ENCODE measurements at places on chromosomes 6 and 20.

GRCh38 chr20:34639755-34640222 lies 37.1 kb downstream of the PIGU start:
- no peak for DNase-seq

DNA sequence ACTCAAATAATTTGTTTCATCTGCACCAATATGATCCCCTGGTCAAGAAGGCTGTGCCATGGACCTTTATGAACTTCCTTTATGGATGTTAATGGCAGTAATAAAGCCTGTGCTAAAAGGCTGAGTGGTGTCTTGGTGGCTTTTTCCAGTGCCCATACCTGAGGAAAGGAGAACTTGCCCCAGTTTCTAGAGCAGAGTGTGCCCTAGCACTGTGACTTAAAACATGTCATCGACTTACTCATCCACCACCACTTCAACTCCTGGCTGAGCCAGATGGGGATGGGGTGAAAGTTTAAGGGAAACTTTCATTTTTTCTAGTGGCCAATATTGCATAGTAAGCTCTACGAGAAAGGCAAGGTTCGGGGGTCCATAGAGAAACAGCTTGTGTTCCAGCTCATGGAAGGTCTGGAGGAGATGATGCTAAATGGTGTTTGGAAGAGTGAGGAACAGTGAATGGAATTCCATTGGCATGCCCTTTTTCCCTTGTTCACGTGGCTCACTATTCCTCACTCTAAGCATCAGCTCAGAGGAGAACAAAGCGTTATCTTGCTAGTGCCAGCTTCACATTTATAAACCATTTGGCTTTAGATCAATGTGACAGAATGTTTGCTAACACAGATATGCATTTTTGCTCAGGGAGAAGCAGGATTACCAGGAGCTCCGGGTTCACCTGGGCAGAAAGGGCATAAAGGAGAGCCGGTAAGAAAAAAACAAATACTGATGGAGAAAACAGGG lies 71.2 kb downstream of the COL19A1 start:
- no peak for DNase-seq

DNA sequence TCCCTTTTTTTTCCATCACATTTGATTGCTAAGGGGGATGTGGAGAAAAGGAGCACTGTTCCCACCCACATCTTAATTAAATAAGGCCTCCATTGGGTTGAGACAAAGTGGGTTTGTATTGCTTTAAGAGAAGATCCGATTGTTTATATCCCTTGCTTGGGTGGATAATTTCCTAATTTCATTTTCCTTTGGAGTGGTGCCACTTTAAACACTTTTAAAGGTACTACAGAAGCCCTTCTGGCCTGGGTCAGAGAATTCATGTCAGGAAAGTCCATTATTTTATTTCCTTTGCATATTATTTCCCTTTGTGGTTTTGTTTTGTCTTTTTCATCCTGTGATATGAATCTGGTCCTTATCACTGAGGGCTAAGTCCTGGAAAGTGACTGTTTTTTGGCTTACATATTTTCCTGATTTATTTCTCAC lies 56.9 kb downstream of the PHACTR2 start:
- no peak for DNase-seq

DNA sequence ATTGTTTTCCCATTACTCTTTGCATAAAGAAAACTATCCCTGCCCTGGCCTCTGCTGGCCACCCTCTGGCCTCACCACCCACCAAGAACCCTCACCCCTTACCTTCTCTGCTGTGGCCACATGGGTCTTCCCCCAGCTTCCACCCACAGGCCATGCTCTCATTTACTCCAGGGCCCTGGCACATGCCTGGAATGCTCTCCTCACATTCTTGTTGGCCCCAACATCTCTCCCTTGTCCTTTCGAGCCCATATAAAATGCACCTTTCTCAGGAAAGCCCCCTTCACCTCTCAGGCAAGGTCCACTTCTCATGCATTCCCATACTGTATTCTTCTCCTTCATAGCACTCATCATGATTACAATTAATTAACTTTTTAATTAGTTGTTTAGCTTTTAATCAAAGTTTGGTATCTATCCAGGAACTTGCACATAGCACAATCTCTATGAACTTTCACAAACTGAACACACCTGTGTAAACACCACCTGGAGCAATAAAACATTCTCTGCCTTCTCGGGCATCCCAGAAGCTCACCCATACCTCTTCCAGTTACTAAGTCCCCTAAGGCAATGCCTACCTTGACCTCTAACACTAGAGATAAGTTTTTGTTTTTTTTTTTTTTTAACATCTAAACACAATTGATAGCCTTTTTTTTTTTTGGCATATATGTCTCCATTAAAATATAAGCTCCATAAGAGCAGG lies 617.2 kb downstream of the PTPRT start:
- no peak for DNase-seq

- no peak for DNase-seq
Measured at GRCh38 chr6:74631564-74631963, 574.3 kb downstream of the COL12A1 start.

DNA sequence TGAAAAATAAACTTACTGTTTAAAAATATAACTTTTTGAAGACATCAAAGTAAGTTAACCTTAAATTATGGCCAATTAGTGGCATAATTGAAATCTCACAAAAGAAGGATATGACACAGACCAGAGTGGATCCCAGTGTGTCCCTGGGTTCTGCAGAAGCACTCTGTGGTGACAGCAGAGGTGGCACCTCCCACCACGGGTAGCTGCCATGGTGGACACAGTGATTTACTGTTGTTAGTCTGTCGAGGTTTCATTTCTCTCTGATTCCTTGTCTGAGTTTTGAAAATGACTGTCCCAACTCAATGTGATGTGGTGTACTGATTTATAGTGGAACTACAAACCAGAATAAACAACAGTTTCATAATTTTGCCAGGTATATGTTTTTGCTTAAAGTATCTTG lies 76.5 kb downstream of the TULP4 start:
- no peak for DNase-seq

DNA sequence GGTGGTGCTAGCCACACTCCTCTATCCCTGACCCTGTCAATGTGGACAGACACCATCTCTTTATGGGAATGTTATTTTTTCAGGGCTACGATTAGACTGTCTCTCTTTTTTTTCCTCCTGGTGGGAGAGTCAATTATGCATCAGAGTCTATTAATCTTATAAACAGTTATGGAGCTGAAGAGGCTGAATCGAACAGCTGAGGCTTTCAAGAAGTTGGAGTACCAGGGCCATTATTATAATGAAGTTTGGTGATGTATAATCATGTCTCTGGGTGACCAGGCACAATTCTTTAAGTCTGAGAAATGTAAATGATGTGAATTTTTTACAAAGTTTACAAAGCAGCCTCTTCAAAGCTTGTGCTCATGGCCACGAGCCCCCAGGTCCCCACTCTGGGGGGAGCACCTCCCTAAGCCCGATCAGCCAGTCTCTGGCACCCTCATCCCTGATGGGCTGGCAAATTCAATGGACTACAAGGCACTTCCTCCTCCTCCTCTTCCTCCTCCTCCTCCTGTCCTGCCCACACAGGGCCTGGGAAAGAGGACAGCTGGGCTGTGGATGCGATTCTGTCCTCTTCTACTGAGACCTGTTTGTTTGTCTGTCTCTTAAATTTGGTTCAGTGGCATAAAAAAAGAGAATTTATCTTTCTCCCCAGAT lies 43.9 kb upstream of the QKI start:
- DNase-seq = no peak

GRCh38 chr6:92737983-92738382 lies 681.4 kb downstream of the EPHA7 start:
- DNase-seq = no peak

DNA sequence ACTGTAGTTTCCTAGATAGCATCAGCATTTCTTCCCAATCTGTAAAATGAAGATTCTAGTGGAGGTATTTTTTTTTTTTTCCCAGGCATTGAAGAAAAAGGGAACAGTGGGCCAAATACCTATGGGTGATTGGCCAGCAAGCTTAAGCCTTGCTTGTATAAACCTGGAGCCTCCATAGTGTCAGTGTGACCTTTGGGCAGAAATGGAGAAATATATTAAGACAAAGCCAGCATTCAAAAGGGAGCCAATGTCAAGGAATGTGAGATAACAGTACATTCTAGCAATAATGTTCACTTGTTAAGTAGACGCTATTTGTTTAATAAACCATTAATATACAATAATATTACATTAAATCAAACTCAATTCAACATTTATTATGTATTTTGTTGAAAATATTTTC lies 275.4 kb downstream of the FOXA2 start:
- DNase-seq = no peak

- DNase-seq = no peak
Measured at GRCh38 chr6:7528565-7528964, 12.9 kb upstream of the DSP start.

- no peak for DNase-seq
Measured at GRCh38 chr6:113779656-113780055, 77.5 kb upstream of the MARCKS start.

GRCh38 chr20:59120491-59120890 lies 43.1 kb upstream of the ZNF831 start:
- no peak for DNase-seq

DNA sequence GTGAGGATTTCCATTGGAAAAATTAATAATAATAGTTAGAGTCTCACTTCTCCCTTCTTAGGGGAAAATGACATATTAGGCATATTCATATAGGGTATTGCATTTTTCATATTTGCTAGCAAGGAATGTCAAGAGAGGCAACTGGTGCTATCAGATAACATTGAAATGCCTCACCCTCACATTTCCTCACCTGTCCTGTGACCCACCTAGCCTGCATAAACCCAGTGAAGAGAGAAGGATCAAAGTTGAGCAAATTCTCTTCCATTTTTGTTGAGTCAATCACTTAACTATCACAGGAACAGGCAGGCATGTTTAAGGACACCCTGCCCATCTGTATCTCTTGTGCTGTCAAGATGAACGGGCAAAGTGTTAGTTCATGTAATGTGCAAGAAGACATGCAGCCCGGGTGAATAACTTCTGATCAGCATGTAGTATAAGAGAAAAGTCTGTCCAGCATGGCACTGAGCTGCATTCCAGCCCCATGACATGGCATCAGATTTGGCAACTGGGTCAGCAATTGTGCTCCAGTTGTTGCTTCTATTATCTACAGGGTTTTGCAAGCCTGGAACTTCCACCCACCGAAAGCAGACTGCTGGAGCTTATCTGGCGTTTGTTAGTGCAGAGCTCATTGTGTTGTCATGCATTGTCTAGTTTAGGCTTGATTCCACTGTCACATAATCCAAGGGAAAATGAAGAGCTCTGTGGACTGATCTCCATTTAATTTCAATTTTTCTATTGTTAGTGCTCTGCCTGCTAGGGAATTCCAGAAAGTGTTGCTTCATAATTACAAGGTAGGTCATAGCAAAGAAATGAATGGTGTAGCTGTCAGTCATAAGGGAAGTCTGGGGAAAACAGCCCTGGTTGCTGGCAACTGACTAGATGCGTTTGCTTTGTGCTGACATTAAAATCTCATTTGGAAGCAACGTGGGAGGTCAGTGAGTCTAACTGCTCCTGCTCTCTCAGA lies 138.4 kb upstream of the TNFAIP3 start:
- DNase-seq = peak; percentile 33

- no peak for DNase-seq
Measured at GRCh38 chr20:12882832-12883506, 125.8 kb upstream of the SPTLC3 start.

DNA sequence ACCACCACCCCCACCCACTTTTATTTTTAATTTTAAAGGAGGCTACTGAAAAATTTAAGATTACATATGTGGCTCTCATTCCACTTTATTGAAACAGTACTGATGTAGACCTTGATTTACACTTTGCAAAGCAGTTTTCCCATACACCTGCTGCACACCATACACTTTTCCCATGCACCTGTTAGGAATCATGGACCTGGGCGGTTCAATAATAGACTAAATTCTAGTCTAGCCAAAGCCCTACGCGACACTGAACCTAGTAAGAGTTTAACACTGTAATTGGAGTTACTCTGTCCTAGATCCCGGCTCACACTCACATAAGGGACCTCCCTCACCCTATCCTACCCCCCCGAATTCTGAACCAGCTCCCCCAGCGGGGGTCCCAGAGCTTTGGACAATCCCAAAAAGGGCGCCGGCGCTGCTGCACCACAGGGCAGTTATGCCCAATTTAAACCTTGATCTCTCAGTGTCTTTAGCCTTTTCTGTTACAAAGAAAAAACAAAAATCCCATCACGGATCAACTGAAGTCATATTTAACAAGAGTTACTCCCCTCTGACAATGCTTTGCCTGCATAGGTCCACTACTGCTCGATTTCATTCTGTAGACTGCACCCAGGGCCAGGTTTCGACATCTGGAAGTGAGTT lies 2.4 kb upstream of the GCLC start:
- DNase-seq = no peak
